Ovary (tissue), 10 donors: ENCODE measurements at places on chromosomes 2 and 18. TPM values are rescaled to one million over a fixed set of nuclear protein-coding genes. Genes with fewer than 3 reads are reported as not detected.

- DNase-seq = no peak
These were observed 16.8 kb downstream of the ATP6V1C2 start for GRCh38 chr2:10738192-10738591.

DNA sequence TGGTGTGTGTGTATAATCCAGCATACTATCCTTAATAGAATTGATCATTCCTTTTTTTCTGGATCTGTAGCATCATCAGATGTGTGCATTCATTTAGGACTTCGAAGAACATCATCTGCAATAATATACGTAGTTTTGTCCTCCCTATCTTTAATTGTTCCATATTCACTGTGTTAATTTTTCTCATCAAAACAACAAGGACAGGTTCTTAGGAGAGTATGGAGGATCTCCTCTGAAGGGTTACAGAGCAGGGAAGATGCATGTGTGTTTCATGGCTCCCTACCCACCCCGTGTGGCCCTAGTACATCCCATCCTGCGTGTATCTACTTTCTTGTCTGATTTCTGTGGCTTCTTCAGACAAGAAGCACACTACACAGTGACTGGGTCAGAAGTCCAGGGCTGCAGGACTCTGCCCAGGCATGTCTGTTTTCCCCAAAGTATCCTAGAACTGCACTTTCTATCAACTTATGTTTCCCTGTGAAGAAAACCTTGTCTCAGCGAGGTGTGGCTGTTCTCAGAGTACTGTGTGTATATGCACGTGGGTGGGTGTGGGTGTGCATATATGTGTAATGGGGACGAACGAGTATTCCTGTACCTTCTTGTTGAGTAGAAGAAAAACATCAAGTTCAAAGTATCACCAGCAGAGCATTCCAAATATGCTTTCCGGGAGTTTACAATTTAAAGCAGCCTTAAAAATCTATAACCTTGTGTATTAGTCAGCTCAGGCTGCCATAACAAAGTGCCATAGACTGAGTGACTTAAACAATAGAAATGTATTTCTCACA, 220.4 kb upstream of the FOSL2 start:
- DNase-seq = no peak

DNA sequence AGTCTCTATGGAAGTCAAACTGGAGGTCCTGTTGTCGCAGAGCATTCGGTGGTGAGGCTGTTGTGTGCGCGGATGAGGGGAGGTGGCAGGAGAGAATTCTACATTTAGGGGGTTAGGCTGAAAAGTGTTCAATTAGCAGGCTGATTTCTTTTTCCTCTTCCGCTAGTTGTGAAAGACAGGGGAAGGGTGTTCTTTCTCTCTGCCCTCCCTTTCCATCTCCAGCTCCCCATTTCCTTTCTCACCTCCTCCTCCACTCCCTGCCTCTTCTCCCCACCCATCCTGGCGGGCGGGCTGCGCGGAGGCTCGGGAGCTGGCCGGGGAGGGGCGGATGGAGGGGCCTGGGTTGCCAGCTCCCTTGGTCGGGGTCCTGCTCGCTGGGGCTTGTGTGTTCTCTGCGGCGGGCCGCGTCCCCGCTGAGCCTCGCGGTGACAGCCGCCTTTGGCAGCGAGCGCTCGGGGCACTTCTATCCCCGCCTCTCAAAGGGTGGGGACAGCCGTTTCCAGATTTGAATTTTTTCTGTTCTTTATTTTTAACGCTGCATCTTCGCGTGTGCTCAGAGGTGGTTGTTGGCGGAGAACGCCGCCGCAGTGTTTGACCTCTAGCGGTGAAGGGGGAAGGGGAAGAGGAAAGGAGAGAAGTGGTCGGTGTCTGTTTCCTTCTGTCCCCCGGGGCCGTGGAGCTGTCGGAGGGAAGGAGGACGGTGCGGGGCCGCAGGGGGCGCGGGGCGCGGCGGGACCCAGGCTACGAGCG, 3.6 kb downstream of the SOX11 start:
- no peak for DNase-seq

GRCh38 chr18:57950542-57950941, 93.5 kb upstream of the NEDD4L start:
- no peak for DNase-seq

GRCh38 chr2:130798472-130799218, 38.1 kb upstream of the ARHGEF4 start:
- DNase-seq = peak; percentile 65

GRCh38 chr2:237271698-237272652, 142.0 kb downstream of the COL6A3 start:
- DNase-seq = no peak

DNA sequence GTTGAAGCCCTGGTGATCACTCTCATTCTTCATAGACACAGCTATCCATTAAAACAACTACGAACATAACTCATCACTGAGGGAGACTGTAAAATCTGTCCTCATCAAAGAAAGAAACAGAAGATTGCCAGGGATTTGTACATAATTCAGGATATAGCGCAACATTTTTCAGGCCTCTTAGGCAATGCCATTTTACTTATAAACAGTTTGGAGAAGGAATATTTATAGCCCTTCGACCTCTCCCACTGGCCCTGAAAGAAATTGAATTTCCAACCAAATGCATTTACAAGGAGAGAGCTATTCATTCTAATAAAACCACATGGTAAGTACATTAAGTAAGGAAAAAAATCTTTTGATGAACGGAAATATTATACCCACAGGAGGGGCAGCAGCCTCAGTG, 295.0 kb downstream of the RAD51AP2 start:
- DNase-seq = no peak

DNA sequence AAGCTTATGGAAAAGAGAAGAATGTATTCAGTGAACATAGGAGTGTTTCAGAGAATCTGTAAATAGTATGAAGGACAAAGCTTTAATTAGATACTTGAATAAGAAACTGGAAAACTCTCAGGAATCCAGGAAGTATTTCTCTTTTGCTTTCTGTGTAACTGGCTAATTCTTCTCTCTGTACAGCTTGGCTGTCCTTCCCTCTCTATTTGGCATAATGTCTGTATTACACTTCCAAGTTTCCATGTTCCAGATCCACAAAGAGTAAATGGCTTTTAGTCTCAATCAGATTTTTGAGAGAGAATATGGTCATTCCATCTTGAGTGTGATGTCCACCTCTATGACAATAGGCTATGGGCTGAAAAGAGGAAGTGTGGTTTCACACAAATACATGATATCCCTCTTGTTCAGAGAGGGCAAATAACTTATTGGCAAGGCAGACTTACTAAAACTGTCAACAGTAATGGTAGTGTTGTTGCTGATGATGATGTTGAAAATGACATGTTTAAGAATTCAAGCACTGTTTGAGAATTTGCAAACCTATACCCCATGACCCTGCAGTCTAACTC, 129.2 kb upstream of the ERBB4 start:
- no peak for DNase-seq

DNA sequence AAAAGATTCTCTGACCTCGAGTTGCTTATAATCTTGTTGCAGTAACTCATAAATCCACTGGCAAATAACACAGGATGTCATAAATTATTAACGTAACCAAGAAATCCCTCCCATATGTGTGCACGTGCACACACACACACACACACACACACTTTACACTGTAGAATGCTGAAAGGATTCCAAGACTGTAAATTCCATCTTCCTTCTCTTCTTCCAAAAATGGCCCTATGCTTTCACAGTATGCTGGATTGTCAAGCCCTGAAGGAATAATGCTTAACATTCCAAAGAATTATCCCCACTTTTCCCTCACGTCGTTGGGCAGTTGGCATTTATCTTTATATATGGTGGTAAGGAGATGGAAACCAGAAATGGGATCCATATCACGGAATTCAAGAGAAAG, 117.5 kb upstream of the CRIM1 start:
- DNase-seq = no peak

GRCh38 chr2:53842891-53843290, 16.9 kb downstream of the GPR75 start:
- DNase-seq = no peak

- DNase-seq = peak; percentile 65
These were observed 16.4 kb upstream of the HNMT start for GRCh38 chr2:137947728-137948336.

DNA sequence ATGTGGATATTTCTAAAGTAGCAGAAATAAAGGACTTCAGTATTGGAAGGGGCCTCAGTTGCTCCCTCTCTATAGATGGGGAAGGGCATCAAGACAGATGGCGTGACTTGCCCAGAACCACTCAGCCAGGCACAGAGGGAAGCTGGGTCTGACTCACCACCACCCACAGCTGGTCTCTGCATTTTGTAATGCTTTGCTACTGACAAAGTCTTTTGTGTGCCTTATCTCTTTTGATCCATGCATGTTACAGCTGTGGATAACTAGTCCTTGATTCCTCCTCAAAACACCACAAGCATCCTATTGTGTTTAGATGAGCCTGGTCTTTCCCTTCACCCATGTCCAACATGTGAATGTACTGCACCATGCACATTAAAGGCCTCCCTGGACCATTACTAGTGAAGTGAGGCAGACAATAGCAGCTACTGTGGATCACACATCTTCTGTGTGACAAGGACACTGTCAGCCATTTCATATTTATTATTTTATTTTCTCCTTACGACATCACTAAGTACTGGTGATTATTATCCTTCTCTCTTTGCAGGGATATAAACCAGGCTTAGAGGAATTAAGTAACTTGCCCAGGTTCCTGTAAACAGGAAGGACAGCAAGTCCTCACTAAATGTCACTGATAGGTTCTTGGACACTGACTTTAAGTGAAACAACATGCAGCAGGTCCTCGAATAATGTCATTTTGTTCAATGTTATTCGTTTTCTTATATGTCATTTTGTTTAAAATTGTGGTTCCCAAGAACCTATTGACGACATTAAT, 29.6 kb upstream of the IL37 start:
- DNase-seq = no peak

- DNase-seq = no peak
These were observed 86.2 kb upstream of the CCDC195 start for GRCh38 chr2:224802407-224802806.

GRCh38 chr2:109475531-109476210, 138.1 kb downstream of the SEPTIN10 start:
- DNase-seq = no peak

DNA sequence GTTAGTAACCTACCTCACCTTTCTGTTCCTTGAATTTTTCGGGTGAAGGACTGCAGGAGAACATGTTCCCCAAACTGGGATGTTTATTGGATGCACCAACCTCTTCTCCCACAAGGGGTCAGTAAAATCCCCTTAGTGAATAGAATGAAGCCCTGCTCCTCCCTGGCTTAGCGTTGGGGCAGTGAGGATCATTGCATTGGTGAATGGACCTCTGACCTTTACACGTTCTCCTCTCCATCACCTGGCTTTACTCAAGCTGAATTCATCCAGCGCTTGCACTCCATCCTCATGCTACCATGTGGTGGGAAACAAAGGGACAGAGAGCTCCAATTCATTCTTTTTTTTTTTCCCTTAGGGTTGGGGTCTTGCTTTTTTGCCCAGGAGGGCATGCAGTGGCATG, 157.2 kb downstream of the MIB1 start:
- peak; percentile 55 for DNase-seq

- no peak for DNase-seq
These were observed 15.4 kb upstream of the STAT4 start for GRCh38 chr2:191166111-191166755.

GRCh38 chr2:145029873-145030272, 510.0 kb upstream of the ZEB2 start:
- no peak for DNase-seq

- DNase-seq = no peak
These were observed 122.9 kb downstream of the DDX1 start for GRCh38 chr2:15714609-15715008.

GRCh38 chr2:62920070-62920469, 130.6 kb upstream of the OTX1 start:
- DNase-seq = no peak

- no peak for DNase-seq
These were observed 141.1 kb downstream of the NCOA1 start for GRCh38 chr2:24632172-24632571.

GRCh38 chr2:122139739-122140420, 384.4 kb downstream of the TSN start:
- DNase-seq = no peak

GRCh38 chr18:9726936-9727335, 18.8 kb downstream of the RAB31 start:
- DNase-seq = no peak

GRCh38 chr2:64837925-64838641, 151.1 kb upstream of the SLC1A4 start:
- DNase-seq = no peak

DNA sequence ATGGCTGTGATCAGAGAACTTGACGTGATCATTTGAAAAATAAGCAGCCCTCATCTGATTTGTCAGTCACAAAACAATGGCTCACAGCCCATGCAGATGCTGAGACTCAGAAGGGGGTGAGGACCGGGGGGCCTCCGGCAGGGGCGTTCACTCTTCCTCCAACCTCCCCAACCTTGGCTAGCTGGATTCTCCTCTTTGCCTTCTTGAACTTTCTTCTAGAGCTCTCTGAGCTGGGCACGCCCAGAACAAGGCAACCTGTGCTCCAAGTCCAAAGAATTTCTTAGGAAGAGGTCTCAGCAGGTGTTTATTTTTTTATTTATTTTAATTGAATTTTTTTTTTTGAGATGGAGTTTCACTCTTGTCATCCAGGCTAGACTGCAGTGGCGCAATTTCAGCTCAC, 16.4 kb downstream of the EDAR start:
- no peak for DNase-seq

SH3RF3 gene
- total RNA-seq = 2.7 TPM

SERPINB11 gene
- not detected for total RNA-seq

PLEK gene
- total RNA-seq = 3.2 TPM

IL36A gene
- not detected for total RNA-seq

VWA3B gene
- 0.99 TPM for total RNA-seq
